ENCODE measurements at places on chromosomes 2 and 18.

GRCh38 chr2:121902171-121902591, 146.7 kb downstream of the TSN start:
- DNase-seq, result no peak

GRCh38 chr18:23723121-23723520, 33.9 kb downstream of the LAMA3 start:
- no peak for DNase-seq

DNA sequence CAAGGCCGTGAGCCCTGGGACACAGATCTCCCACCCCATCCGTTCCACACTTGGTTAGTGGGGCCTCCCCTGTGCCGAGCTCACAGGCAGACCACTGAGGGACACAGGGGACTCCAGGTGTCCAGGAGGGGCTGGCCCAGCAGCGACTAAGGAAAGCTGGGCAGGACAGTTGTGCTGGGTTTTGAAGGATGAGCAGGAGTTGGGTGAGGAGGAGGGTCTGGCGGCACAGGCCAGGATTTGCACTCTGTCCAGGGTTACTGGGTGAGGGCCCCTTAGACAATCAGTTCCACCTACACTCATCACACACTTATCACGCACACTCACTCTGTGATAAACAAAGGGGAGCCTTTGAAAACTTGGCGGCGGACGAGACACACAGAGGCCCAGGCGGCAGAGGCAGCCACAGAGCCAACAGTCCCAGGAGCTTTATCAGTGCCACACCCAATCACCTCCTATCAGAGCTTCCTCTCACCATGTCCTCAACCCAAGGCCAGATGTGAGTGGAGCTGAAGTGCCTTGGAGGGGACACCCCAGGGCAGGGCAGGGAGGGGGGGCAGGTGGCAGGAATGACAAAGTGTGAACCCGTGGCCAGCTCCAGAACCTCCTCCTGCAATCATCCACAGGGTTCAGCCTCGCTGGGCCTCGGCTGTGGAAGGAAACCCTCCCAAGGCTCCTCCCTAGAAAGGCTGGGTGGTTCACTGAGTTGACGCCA, 26.6 kb downstream of the BIN1 start:
- no peak for DNase-seq

DNA sequence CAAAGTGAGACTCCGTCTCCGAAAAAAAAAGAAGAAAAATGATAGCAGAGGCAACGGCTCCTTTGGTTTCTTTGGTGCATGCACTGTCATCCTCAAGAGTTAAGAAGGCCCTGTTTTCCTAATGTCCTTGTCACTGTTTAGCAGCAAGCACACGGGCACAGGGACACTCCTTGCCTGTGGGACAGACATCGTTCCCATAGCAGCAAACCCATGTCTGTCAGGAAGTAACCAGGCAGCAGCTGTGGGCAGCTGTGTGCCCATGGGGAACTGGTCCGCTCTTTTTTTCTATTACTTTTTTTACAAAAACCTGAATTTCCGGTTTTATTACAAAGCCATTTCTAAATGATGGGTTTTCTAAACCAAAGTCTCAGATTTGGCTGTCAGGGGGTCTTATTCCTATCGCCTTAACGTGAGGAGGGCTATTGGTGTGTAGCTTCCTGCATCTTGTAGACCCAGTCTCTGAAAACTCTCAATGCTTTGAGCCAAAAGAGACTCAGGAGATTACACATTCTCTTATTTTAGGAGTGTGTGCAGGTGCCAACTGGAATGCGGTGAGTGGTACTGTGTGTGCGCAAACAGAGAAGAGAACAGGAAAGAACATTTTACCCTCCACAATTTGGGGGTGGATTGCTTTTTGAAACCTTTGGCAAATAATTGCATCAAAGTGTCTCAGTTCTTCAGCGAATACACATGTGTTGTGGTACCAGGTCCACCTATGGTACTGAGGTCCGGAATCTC, 109.6 kb downstream of the COLEC12 start:
- DNase-seq, result no peak

- no peak for DNase-seq
Measured at GRCh38 chr2:44459739-44460138, 98.0 kb downstream of the CAMKMT start.

GRCh38 chr2:145022666-145023333, 502.9 kb upstream of the ZEB2 start:
- no peak for DNase-seq

Data from stimulated activated CD4-positive, alpha-beta T cell treated with anti-CD3 and anti-CD28 coated beads, Interleukin-15, amount 100 ng/mL, for 1 hour (primary cell).